ENCODE measurements at places on chromosomes 11 and 22.
A peak's percentile ranks its signal among the peaks of the same experiment; 100 is the strongest.

GRCh38 chr11:11605181-11605580 is 16.6 kb downstream of the GALNT18 start:
- DNase-seq, result no peak

GRCh38 chr11:33952805-33953204 is 60.9 kb upstream of the LMO2 start:
- no peak for DNase-seq

GRCh38 chr11:28346721-28347120 is 238.5 kb downstream of the METTL15 start:
- no peak for DNase-seq

DNA sequence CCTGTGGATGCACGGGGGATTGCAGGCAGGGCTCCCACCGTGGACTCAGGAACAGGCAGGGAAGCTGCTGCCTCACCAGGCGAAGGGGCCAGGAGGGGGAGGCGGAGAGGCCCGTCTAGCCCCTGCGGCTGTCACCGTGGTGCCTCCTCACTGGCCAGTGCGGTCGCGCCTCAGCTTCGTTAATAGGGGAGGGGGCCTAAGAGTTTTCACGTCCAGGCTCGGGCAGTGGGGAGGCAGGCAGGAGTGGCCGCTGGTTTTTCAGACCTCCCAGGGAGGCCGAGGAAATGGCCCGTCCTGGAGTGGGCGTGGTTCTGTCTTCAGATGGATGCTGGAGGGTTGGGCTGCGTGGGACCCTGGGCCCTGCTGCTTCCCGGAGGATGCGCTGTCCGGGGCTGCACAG is 91.1 kb upstream of the B3GAT1 start:
- DNase-seq, result no peak

DNA sequence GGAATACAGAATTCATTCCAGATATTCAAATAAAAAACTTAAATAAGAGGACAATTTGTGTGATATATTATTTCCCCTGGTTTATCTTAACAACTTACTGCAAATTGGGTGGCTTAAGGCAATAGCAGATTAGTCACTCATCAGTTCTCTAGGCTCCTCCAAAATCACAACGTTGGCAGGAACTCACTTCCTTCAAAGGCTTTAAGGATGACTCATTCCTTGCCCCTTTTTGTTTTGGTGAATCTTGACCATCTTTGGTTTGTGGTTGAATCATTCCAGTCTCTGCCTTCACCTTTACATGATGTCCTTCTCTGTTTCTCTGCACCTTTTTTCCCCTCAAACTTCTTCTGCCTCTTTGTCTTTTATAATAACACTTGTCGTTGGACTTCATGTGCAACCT is 3.4 kb downstream of the OR10AG1 start:
- DNase-seq, result no peak

DNA sequence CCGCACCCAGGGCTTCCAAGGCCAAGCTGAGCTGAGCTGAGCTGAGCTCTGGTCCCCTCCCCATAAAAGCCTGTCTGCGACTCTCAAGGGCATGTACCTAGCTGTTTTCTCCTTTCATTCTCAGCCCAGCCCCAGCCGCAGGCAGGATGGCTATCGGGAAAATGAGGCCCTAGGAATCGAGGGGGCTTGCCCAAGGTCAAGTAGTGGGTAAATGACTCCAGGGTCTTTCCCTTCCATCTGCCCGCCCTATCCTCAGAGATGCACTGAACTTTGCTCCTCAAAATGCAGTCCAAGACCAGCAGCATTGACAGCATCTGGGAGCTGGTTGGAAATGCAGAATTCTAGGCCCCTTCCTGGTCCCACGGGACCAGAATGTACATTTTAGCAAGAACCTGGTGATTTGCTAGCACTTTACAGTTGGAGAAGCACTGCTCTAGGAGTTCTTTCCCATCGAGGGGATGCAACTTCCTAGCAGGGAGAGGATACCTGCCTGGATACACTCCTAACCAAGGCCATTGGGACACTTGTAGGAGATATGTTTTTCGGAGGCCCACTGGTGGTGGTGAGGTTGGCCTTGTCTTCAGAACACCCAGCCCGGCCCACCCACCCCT is 43.2 kb upstream of the ACCSL start:
- no peak for DNase-seq

DNA sequence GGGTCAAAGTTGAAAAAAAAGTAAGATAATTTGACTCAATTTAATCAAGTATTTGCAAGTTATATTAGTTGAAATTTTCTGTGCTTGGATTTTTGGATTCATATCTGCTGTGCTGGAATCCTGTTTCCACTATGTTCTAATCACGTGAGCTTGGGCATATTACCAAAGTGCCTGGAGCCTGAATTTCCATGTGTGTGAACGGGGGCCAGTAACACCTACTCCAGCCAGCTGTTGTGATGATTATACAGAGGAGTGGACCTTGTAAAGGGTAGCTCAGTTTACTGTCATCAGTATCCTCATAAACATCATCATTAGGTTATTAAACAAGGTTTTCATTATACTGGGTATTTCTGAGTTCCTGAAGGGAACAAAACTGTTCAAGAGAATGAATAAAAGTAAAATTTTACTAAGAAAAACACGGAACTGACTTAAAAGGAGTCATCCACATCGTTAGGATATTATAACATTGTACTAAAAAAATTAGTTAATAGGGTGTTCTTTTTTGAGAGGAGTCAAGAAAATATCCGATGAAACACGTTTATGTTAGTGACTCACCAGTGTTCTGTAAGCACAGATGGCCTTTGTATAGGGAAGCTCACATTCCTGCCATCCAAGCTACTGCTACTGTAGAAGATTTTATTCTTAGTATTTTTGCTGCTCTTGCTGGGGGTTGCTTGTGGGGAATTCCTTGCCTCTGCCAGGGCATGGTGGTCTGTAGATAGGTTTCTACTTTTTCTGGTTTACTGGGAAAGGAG is 144.1 kb downstream of the ARHGAP42 start:
- peak; percentile 64 for DNase-seq

DNA sequence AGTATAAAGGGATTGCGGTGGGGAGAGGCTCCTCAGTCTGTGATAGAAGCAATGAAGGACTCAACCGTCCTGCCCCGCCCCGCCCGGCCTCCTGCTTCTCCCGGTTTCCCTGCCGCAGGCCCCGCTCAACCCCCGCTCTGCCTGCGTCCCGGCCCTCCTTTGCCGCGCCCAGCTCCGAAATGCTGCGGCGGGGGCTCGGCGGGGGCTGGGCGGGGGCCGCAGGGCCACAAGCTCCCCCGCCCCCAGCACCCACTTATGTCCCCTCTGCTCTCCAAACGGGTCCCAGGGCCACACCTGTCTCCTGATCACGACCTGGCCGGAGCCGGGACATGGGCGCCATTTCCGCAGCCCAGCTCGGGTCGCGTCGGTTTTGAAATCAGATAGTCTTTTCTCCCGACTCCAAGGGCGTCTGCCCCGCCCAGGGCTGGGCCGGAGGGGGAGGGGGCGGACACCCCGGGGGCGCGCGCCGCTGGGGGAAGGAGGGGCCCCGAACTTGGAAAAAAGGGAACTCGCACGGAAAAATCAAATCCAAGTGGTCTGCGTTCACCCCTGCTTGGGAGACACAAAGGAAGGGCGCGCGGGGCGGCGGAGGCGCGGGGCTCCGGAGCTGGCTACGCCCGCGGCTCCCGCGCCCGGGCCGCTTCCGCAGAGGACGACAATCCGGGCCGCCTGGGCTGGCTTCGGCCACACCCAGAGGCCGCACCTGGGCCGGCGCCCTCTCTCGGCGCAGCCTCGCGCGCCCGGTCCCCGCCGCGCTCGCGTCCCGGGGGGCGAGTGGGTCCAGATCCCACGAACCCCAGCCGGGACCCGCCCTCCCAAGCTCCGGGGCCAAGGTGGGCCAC is 70.6 kb upstream of the EP300 start:
- peak; percentile 71 for DNase-seq

- peak; percentile 82 for DNase-seq
These were observed 320 bp upstream of the PHLDA2 start for GRCh38 chr11:2929531-2929949.

- DNase-seq, result no peak
These were observed 410.5 kb downstream of the TBC1D22A start for GRCh38 chr22:47172771-47173534.

DNA sequence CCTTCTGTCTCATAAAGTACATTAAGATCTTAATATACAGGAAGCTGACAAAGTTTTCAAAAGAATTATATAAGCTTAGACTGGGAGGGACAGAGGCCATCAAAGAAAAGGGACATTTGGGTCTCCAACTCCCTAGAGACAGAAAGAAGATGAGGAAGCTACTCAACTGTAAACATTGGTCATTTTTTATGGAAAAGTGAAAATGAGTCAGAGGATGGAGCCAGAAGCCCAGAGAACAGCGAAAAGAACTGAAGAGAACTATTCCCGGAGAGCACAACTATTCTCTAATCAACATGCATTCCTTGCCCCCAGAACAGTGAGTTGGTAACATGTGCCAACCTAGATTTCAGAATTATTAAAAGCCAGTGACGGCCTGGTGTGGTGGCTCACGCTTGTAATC is 779.3 kb downstream of the DLG2 start:
- DNase-seq, result no peak

DNA sequence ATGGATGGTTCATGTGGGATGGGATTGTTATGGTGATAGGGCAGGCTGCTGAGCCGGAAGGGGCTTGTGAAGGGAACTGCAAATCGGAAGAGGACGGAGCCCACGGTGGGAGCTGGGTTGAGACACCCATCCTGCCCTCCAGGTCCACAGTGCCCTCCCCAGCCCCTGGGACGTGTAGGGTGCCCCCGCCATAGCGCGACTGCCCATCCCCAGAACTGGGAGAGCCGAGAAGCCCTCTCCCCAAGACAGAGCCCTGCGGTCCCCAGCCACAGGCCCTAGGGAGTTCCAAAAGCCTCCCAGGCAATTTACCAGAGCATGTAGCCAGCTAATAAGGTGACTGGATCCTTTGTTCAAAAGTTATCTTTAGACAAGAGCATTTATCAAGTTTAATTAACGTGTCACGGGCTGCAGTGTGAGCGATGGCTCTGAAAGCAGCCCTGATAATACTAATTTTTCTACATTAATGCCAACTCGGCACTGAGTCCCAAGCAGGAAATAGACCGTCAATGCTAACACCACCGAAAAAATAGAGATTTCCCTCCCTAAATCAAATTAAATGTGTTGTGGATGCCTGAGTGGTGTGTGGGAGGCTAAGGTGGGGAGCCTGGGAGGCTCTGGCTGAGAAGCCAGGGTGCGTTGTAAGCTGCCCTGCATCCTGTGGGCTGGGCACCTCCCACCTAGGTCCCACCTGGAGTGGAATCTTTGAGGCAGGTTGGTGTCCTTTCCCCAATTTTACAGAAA is 76.8 kb upstream of the RTL6 start:
- no peak for DNase-seq

DNA sequence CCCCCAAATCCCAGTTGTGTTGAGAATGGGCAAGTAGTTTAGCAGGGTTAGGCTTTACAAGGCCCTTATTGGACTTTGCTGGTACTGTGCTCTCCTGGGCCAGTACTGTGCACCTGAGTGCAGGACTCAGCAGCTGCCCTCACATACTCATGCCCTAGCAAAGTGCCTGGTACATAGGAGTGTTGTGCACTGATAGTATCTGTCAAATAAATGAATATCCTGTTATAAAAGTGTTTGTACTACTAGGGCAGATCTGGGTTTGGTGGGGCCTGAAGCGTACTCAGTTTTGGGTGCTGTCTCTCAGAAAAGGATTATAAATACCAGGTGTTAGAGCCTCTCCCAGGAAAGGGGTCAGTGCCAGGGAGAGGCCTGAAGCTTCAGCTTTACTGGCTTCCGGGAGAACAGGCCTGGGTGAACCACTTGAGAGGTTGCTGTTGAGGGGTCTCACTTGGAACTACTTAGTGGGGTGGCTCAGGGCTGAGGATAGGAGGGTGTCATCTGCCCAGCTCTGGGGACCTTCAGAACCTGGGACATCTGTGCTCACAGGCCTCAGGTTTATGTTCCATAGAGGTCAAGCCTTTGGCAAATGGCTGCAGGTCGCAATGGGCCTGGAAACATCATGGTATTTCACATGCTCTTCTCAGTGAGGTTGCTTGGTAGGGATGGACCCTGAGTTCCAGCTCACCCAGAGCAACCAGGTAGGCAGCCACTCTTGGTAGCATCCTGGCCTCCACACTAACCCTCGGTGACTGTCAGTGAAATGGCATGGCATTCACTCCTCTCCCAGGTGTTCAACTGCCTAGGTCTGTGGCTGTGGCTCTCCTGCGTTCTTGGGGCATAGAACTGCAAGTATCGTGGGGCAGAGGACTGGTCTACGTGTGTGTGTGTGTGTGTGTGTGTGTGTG is 106.1 kb downstream of the ZBTB16 start:
- no peak for DNase-seq

- no peak for DNase-seq
These were observed 619 bp downstream of the LRRC75B start for GRCh38 chr22:24592058-24592850.

Data from fibroblast of skin of scalp (primary cell).